ENCODE measurements at places on chromosomes 5 and 9.

- no peak for DNase-seq
Observed at GRCh38 chr9:35741740-35742139, 7.3 kb downstream of the GBA2 start.

- DNase-seq = no peak
Observed at GRCh38 chr5:33340195-33340594, 100.6 kb upstream of the TARS1 start.

GRCh38 chr5:150469718-150470469 is 20.4 kb upstream of the RPS14 start:
- DNase-seq = no peak

DNA sequence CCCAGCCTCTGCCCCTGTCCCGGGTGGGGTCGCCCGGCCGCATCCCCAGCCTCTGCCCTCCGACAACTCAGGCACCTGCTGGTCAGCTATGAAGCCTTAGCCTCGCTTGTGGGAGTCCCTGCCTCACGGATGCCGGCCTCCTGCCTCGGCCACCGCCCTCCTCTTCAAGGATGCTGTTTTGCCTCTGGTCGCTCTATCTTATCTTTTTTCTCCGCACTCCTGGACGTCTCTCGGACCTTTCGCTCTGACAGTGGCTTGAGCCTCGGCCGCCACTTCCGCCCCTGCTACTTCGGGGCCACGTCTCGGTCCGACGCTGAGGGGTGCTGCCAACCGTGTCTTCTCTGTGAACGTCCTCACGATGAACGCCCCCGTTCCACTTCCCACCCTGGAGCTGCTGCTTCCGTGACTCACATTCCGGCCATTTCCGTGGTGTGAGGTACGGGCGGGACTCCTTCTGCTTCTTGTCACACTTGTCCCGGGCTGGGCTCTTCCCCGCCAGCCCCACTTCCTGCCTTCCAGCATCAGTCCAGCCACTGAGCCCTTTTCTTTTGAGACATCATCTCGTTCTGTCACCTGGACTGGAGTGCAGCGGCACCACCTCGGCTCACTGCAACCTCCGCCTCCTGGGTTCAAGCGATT is 26.3 kb downstream of the SLC9A3 start:
- DNase-seq = no peak

GRCh38 chr9:115262477-115262876 is 144.5 kb upstream of the TNC start:
- no peak for DNase-seq

DNA sequence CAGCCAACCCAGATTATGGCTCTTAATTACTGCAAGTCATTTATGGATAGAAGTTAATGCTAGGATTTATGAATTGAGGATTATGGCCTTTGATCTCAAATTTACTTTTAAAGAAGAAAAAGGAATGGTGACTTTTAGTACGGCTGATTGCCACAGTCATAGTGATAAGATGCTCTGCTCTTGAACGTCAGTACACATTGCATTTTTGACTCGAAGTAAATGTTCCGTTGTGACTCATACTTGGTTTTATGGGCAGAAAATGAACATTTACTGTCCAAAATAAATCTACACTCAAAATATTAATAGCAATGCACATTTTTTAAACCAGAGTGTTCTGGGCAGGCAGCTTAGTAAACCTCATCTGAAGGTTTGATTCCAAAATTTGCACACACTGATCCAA is 830 bp downstream of the ADAMTSL1 start:
- no peak for DNase-seq

- DNase-seq = no peak
Observed at GRCh38 chr5:107431536-107431935, 239.2 kb downstream of the EFNA5 start.

DNA sequence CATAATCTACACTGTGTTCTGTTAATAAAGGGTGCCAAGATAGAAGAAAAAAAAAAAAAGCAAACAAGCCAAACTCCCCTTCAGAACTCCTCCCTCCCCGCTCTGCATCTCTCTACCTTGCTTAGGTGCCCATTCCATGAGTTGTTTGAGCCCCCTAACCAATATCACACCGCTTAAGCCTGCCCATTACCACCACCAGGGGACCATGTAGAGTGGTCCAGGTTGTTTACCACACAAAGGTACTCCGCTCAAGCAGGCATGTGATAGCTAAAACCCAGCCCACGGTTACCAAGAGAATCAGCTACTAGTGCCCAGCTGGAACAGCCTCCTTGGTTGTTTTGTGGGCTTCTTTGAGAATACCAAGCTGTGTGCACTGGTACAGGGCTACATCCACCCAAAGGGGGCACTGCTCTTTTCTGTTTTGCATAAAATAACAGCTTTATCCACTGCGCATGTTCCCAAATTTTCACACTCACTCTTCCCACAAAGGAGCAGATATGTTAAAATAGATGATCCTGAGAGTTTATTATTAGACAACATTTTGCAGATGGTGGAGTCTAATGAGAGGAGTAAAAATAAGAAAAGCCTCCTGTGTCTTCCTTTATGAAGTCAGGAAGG is 304.1 kb downstream of the DEPDC1B start:
- no peak for DNase-seq

DNA sequence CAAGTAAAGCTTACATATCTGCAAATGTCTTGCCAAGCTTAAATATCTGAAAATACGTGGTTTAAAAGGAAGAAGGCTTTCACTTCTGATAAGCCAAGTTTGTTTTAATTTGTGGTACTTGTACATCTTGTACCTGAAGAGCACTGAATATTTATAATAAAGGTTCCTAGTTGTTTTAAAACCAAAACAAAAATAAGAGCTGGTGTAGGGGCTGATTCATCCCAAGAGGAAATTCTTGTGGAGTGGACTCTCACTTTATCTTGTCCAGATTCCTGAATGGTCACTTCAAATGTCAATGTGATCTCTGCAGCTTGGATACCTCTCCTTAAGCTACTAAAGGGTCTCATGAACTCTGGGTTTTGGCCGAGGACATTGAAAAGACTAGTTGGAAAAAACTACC is 29.5 kb downstream of the MAMDC2 start:
- DNase-seq = no peak

DNA sequence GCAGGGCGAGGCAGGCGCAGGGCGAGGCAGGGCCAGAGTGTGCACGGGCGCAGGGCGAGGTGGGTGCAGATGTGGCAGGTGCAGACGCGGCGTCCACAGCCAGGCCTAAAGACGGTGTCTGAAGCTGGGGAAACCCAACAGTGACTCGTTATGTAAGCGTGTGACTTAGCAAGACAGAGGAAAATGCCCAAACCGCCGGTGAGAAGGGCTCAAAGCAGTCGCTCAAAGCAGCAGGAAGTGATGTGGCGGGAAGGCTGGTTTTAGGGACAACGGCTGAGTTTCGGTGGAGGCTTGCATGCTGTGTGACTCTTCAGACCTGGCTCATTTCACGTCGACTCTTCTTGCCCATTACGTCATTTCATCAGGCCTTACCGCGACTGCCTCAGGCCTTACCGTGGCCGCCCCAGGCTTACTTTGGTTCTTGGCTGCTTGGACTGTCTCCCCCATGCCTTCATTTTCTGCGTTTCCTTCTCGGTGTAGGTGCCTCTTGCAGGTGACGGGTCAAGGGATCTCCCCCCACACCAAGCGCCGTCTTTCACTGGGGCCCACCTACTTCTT is 50.5 kb upstream of the EXOC3 start:
- DNase-seq = no peak

DNA sequence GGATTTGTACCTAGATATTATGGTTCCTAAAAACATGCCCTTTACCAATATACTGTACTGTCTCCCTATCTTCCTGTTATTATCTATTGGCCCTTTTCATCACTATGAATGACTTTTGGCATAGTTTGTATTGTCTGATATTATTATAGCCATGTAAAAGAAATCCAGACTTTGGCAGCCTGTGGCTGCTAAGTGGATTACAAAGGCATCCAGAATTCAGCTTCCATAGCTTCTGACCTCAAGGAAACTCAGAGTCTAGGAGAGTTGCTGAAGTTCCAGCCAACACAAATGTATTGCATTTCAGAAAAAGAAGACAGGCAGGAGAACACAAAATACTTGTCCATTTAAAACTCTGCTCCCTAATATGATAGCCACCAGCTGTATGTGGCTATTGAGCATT is 319.2 kb upstream of the MPDZ start:
- DNase-seq = no peak

DNA sequence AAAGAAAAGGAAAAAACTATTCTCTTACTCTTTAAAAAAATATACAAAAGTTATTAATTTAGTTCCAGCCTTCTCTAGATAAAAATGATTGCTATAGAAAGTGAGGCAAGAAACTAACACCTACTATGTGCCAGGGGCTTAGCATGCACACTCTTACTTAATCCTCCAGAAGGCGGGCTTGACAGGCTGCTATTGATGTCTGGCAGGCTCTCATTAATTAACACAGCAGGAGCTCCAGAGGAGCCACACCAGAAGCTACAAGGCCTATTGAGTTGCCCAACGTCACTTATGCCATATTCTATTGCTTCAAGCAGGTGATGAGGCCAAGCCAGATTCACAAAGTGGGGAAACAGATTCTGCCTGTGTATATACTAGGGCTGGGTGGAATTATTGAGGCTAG is 54.6 kb upstream of the CLINT1 start:
- DNase-seq = no peak

DNA sequence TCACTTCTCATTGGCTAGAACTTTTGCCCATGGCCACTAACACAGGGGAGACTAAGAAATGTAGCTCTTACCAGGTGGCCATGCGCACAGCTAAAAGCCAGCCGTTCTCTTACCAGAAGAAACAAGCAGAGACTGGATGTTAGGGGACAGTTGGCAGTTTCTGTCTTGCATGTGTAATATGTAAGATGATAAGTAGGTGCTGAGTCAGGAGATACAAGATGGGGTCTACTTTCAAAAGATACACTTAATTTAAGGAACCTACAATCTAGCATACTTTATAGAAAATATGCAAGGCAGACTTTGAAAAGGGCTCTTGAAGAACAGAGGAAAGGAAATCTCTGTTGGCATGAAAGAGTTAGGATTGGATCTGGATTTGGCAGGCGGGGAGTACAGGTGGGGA is 244.5 kb downstream of the ZSWIM6 start:
- DNase-seq = no peak

GRCh38 chr9:110251212-110251611 is 5.1 kb downstream of the TXN start:
- no peak for DNase-seq

GRCh38 chr5:147303976-147304375 is 69.2 kb downstream of the STK32A start:
- no peak for DNase-seq

DNA sequence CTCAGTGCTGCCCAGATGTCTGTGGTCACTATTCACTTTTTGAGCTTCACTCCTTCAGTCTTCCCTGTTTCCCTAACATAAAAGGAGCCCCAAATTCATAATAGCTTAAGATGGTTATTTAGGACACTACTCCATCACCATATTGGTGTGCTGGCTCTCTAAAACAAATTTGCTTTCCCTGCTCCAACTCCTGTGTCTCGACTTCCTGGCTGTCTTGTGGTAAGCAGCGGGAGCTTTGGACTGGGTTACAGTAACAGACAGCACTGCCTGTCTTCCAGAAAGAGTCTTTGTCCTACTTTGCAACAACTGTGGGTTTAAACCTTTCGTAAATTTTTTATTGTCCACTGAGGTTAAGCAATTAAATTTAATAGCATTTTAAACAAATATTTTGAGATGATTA is 389.4 kb downstream of the CDH9 start:
- no peak for DNase-seq

DNA sequence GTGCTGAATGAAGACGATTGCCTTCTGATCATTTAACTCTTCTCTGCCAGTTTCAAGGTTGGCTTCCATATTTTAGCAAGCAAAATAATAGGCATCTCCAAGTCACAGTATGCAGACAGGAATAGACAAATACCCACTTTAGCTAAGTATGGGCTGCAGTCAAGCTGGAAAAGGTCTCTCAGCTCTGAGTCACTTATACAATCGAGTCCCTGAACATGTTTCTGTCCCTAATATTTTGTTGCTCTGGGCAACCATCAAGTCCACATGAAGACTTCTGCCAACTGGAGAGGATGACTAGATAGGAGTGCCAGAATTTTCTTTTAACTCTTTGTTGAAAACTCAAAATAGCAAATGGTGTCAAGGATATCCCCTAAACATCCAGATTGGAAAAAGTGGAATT is 575.3 kb downstream of the RAB3C start:
- no peak for DNase-seq

GRCh38 chr5:28249771-28250415 is 1211.5 kb upstream of the CDH9 start:
- DNase-seq = no peak

GRCh38 chr5:55850839-55851674 is at the start of gene IL31RA:
Gene IL31RA, plus strand, starts transcription at chr5:55851357. Its CDS starts 214 bp downstream, at chr5:55851571.
- no peak for DNase-seq

DNA sequence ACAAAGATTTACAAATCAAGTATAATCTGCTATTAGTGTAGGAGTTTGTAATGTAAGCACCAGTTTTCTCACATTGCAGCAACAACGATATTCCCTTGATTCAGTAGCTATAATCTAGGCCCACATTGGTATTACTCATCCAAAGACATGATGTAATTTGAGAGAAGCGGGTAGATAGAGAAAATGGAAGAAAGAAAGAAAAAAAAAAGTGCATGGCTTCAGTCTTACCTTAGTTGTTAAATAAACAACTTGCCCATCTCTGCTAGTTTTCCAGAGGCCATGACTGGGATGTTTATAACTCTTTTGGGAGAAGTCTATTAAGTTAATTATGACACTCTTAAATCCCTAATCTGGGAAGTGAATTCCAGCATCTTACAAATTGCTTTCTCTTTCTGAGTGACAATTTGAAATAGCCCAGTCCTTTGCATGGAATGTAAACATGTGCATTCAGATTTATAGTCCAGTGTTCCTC is 2.8 kb downstream of the MELK start:
- DNase-seq = no peak

- DNase-seq = no peak
Observed at GRCh38 chr9:1910269-1910811, 104.8 kb upstream of the SMARCA2 start.

DNA sequence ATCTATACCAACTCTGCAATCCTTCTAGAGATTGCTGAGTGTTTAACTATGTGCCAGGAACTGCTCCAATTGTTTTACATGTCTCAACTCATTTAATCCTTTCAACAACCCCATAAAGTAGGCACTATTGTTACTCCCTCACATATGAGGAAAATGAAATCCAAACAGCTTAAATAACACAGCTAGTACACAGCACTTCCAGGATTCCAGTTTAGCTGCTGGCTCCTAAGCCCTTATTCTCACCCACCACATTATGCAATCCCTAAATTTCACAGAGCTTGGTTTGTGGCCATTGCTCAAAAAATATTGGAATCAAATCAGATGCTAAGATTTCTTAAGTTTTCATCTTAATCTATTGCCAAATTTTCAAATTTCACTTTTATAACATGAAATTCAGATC is 84.9 kb downstream of the PRELID2 start:
- DNase-seq = peak; percentile 38

- no peak for DNase-seq
Observed at GRCh38 chr9:38255599-38255998, 136.9 kb upstream of the ALDH1B1 start.

GRCh38 chr5:132430746-132431145 is 59.8 kb downstream of the IRF1 start:
- no peak for DNase-seq

GRCh38 chr5:167071981-167072610 is 1219.3 kb upstream of the WWC1 start:
- DNase-seq = no peak
